ENCODE measurements at places on chromosomes 4 and X.

GRCh38 chrX:111322231-111322855 lies 52.1 kb upstream of the CAPN6 start:
- DNase-seq = no peak

DNA sequence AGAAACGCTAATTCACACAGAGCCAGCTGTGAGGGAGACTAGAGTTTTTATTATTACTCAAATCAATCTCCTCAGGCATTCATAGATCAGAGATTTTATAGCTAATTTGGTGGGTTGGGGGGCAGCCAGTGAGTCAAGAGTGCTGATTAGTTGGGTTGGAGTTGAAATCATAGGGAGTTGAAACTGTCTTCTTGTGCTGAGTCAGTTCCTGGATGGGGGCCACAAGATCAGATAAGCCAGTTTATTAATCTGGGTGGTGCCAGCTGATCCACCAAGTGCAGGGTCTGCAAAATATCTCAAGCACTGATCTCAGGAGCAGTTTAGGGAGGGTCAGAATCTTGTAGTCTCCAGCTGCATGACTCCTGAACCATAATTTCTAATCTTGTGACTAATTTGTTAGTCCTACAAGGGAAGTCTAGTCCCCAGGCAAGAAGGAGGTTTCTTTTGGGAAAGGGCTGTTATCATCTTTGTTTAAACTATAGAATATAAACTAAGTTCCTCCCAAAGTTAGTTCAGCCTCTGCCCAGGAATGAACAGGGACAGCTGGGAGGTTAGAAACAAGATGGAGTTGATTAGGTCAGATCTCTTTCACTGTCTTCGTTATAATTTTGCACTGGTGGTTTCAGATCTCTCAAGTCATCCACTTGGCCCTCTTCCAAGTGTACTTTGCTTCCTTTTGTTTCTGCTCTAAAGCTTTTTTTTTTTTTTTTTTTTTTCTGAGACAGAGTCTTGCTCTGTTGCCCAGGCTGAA lies 5.4 kb upstream of the NAA11 start:
- no peak for DNase-seq

DNA sequence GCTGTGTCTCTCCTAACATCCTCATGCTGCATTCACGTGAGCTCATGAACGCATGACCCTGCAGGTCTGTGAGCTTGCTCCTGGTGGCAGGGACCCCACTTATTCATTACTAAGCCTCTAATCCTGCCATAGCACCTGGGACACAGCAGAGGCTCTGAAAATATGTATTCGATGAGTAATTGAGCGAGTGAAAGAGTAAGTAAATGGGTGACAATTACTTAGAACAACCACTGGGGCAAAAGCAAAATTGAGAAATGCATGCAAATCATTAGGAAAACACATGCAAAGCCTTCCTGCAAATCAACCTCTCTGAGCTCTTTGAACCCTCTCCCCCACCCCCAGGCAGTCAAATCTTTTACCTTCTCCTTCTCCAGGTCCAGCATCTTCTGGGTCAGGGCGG lies 23.6 kb upstream of the C4orf50 start:
- DNase-seq = no peak

GRCh38 chr4:168836490-168836889 lies 173.6 kb downstream of the CBR4 start:
- DNase-seq = no peak

- DNase-seq = no peak
Observed at GRCh38 chr4:10504570-10505179, 47.4 kb upstream of the ZNF518B start.

GRCh38 chrX:54747733-54748393 lies 50.2 kb downstream of the ITIH6 start:
- no peak for DNase-seq

- peak; percentile 26 for DNase-seq
Observed at GRCh38 chr4:85932500-85933290, 427.2 kb downstream of the MAPK10 start.

DNA sequence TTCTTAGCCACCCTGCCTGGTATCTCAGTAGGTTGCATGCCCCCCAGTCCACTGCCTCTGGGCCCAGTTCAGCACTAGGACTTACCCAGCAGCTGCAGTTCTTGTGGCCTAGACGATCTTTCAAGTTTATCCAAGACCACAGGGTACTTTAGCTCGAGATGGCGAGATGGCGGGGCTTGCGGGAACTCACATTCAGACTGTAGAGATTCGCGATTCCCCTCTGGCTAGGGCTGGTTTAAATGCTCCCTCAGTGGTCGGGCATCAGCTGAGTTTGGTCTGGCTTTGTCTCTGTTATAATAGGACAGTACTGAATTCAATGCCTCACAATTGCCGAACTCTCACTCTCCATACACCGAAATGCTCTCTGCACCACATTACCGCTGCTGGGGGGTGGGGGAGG lies 18.4 kb upstream of the RFC1 start:
- peak; percentile 60 for DNase-seq

DNA sequence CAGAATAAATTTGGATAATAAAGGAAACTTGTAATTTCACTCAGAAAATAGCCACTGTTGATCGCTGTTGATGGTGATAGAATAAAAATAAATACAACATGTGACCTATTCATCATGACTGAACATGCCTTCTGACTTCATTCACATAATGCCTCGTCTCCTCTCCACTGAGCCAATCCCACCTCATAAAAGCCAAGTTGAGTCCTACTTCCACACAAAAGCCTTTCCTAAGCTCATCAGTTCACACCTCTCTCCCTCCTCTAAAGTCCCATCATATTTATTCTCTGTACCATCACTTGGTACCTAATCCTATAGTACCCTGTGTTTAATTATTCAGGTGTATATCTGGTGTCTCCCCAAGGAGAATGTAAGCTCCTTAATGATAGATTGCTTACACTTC lies 37.7 kb downstream of the APOO start:
- DNase-seq = no peak

DNA sequence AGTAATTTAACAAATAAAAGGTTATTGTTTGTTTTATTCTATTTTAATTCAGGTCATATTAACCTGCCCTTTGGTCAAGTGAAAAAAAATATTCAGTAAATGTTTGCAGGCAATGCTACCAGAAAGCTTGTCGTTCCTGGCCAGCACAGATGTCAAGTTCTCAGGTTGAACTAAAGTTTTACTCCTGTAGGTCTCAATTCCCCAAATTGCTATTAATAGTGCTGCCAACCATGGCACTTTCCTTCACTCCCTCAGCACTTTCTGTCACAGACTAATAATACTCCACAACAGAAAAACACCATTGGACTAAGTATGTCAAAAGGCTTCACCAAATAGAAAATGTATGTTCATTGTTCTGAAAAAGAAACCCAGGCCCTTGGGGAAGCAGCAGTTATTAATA lies 79.2 kb upstream of the C4orf54 start:
- DNase-seq = no peak

GRCh38 chr4:99054428-99054994 lies 34.1 kb downstream of the ADH5 start:
- DNase-seq = no peak

- no peak for DNase-seq
Observed at GRCh38 chr4:155377276-155377675, 511 bp upstream of the MAP9 start.

GRCh38 chr4:141058591-141059512 lies 74.4 kb downstream of the RNF150 start:
- no peak for DNase-seq

- DNase-seq = no peak
Observed at GRCh38 chrX:95536661-95537060, 1148.0 kb upstream of the DIAPH2 start.

- DNase-seq = no peak
Observed at GRCh38 chr4:137530176-137530575, 2.1 kb downstream of the PCDH18 start.

GRCh38 chr4:185437809-185438208 lies 12.0 kb upstream of the UFSP2 start:
- no peak for DNase-seq

- no peak for DNase-seq
Observed at GRCh38 chrX:133287860-133288259, 69.7 kb upstream of the TFDP3 start.

DNA sequence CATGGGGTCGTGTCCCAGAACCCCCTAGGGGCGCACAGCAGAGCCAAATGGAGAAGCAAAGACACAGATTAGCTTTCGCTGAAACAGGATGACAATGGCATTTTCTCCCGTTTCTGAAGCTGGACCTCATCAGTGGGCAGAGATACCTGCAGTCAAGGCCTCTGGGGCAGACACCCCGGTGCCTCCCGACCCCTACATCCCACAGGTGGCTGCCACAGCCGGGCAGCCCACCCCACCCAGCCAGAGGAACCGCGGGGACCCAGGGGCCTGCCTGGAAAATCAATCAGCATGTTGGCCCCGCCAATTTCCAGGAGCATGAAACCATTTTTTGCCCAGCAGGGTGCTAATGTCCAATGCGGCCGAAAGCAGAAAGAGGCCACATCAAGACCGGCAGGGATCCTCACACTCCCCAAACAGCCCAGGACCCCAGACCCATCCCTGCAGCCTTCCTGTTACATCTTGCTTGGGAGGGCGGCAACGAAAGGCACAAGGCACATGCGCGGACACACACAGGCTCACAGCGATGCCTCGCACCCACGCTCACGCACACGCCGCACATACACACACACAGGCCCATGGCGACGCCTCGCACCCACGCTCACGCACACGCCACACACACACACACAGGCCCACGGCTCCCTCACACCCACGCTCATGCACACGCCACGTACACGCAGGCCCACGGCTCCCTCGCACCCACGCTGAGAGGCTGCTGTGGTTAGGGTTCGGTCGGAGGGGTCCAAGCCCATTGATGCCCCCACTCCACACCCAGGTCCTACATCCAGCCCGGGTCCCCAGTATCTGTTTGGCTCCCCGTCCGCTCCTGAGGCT lies 130.6 kb upstream of the NKX1-1 start:
- no peak for DNase-seq

DNA sequence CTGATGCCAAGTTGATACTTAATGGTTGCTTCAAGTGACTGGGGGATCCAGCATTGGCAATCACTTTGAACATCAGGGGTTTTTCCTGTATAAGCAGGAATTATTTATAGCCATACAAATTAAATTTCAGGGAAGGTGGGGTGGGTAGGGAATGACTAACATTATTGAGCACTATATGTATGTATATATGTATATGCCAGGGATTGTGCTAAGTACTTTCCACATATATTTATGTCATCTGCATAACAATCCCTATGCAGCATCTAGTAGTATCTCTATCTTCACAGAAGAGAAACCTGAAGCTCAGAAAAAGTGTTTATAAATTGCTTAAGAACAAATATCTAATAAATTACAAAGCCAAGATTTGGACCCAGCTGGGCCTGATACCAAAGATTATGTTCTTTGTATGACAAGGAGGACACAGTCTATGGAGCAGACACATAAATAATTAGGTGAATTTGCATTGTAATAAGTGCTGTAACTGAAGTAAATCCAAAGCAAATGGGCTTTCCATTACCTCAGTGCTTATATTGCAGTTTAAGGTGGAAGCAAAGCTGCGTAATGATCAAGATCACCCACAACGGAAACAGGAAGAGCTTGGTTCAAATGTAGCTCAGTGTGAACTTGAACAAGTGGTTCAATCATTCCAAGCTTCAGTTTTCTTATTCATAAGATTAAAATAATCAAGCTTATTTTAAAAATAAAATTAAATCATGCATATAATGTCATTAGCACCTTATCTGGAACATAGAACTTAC lies 18.9 kb upstream of the RASGEF1B start:
- DNase-seq = no peak

DNA sequence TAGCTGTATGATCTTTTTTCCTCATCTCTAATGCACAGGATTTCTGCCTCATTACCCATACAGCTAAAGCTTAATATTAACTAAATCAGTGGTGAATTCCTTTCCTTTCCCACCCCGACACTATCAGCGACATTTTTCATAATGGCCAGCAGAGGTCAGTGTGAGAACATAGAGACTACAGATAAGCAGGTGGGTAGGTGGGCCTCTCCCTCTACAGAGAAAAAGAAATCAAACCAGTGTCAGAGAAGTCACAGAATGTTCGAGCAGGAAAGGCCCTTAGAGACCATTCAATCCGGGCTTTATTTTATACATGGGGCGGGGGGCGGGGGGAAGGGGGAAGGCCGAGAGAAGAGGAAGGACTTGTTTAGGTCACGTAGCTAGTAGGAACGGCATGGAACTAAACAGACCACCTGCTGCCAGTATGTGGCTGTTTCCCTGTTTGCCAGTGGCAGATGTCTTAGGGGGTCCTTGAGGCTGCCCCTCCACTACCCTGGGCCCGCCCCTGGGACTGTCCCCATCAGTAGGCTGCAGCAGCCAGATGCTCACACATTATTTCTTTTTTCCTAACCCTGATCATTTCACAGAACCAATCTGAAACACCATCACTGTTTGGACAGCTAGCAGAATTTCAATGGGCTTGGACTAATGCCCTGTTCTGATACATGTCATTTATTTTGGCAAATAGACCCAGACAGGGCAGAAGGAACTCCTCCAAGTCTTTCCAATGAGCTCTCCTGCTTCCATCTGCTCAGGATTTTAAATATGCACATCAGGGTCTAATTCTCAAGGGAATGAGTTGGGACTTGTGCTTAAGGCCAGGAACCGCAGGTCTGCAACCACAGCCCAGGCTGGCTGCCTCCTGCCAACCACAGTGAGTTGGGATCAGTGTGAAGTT lies 133.4 kb downstream of the ATG4A start:
- DNase-seq = peak; percentile 40

DNA sequence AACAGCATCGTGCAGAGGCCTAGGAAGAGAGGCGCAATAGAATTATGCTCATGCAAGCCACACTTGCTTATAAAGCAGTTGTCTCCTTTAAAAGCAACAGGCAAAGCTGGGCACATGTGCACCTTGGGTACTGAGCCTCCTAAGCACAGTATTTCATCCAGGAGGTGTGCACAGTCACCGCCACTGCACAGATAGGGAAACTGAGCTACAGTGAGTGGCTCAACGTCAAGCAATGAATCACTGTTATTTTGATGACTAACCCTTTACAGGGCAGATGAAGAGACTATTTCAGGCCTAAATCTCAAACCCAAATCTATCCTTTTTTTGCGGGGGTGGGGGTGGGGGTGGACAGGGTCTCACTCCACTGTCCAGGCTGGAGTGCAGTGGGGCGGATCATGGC lies 42.3 kb downstream of the BCOR start:
- no peak for DNase-seq

All from NCI-H2227 treated with DMSO at 0.1 percent for 48 hours (cell line).